ENCODE measurements at places on chromosomes 11 and 22. TPM values are rescaled to one million over a fixed set of nuclear protein-coding genes. Genes with fewer than 3 reads are reported as not detected.
A peak's percentile ranks its signal among the peaks of the same experiment; 100 is the strongest.

The GRIA4 gene
- not detected for polyA plus RNA-seq

The CCDC81 gene
- polyA plus RNA-seq, result 0.41 TPM

The OR52L1 gene
- polyA plus RNA-seq, result not detected

The GSTT2 gene
- polyA plus RNA-seq, result 0.19 TPM

The RIC3 gene
- 3.7 TPM for polyA plus RNA-seq

The MS4A12 gene
- not detected for polyA plus RNA-seq

The P2RY6 gene
- 46.0 TPM for polyA plus RNA-seq

The SMTNL1 gene
- not detected for polyA plus RNA-seq

The PACSIN3 gene
- polyA plus RNA-seq, result 4.9 TPM

The OR5B21 gene
- polyA plus RNA-seq, result not detected

The TEX12 gene
- polyA plus RNA-seq, result not detected

GRCh38 chr11:128772814-128773213 is 78.9 kb downstream of the FLI1 start:
- DNase-seq, result no peak

DNA sequence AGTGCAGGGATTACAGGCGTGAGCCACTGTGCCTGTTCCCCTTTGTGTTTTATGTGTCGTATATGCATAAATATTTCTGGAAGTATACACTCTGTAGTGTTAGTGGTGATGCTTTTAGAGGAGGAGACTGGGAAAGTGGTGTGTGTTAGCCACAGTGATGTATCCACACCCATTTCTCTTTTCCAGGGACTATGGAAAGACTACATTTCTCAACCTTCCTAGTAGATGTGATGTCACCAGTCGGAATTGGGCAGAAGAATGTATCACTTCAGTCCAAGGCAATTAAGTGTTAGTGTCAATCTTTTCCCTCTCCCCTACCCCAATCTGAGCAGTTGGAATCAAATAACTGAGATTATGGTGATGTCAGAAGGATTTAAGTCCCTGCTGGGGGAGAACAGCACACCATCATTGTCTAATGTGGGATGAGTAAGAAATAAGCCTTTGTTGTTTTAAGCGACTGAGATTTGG is 5.8 kb upstream of the ATG16L2 start:
- DNase-seq, result no peak

- no peak for DNase-seq
Observed at GRCh38 chr11:13694115-13694514, 25.6 kb downstream of the FAR1 start.

GRCh38 chr22:49424893-49425270 is 402.8 kb downstream of the BRD1 start:
- DNase-seq, result no peak

DNA sequence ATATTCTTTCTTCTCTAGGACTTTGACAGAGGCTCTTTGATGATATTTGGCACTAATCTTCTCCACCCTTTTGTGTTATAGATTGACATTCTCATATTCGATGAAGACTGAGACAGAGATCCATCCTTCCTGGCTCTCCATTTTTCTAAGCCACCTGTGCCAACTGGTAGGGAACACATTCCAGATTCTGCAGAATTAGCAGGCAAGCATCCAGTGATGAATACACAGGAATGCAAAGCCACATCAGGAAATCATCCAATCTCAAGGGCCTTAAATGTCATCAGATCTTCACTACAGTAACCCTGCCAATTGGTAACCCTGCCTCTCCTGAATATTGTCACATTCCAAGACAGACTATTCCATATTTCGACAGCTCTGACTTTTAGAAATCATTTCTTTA is 718.4 kb upstream of the API5 start:
- no peak for DNase-seq

DNA sequence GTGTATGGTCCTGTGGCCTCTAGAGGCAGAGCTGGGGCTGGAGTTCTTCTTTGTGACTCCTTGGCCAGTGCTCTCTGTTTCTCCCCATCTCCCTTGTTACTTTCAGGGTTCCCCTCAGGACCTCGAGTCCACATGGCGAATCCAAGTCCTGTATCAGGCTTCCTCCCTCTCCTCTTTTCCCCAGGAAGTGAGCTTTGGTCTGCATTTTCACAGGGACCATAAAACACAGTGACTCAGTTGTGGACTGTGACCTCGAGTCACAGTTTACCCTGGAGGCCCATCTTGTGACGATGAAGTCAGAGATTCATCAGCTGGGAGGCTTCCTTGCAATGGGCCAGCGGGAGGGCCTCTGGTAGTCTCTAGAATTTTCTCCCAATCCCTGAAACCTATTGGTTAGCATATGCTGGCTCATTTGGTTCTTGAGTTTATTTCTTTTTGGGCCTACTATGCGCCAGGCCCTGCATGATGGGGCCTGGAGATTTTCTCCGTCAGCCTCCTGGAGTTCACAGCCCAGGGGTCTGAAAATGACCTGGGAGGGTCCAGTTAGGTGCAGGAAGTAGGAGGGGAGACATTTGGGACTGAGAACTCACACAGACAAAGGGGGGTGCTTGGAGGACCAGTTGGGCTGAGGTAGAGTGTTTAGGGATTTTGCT is 100.8 kb downstream of the KIAA1671 start:
- DNase-seq, result peak; percentile 96

DNA sequence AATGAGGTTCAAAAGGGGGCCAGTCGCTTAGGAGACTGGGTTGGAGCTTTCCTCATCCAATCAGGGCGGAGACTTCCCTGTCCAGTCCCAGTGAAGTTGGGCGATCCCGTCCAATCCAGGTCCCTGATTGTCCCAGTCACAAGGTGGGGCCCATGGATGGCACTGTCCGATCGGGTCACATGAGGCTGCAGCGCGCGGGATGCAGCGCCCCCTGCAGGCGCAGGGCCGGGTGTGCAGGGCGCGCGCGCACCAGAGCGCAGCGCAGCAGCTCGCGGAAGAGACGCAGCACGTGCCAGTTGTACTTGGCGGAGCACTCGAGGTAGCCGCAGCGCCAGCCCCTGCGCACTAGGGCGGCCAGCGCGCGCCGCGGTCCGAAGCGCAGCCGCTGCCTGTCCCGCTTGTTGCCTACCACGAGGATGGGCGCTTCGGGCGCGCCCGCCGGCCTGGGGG is 2.3 kb downstream of the RASL10A start:
- DNase-seq, result peak; percentile 54

- DNase-seq, result no peak
Observed at GRCh38 chr11:63763496-63764339, 4.9 kb downstream of the ZFTA start.
